Naive thymus-derived CD8-positive, alpha-beta T cell (primary cell): ENCODE measurements at places on chromosomes 11 and 22.

GRCh38 chr22:27546157-27546935, 255.2 kb downstream of the MN1 start:
- DNase-seq: no peak

- no peak for DNase-seq
These were observed at the start of gene GUCD1 for GRCh38 chr22:24554313-24555164. Gene GUCD1 (minus strand): TSS chr22:24555138. CDS start chr22:24554991, 147 bp downstream.

- no peak for DNase-seq
These were observed 223.8 kb upstream of the DDI1 start for GRCh38 chr11:103812680-103813079.

GRCh38 chr22:36856121-36856791, 4.5 kb upstream of the NCF4 start:
- DNase-seq: peak; percentile 94

DNA sequence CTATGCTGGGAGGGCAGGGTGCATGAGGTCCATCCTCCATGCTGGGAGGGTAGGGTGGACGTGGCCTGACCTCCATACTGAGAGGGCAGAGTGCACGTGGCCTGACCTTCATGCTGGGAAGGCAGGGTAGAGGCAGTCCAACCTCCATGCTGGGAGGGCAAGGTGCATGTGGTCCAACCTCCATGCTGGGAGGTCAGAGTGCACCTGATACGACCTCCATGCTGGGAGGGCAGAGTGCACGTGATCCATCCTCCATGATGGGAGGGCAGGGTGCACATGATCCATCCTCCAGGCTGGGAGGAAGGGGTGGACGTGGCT, 622.2 kb downstream of the BRD1 start:
- DNase-seq: no peak

- no peak for DNase-seq
These were observed 2339.7 kb upstream of the RAG2 start for GRCh38 chr11:38937709-38938108.

DNA sequence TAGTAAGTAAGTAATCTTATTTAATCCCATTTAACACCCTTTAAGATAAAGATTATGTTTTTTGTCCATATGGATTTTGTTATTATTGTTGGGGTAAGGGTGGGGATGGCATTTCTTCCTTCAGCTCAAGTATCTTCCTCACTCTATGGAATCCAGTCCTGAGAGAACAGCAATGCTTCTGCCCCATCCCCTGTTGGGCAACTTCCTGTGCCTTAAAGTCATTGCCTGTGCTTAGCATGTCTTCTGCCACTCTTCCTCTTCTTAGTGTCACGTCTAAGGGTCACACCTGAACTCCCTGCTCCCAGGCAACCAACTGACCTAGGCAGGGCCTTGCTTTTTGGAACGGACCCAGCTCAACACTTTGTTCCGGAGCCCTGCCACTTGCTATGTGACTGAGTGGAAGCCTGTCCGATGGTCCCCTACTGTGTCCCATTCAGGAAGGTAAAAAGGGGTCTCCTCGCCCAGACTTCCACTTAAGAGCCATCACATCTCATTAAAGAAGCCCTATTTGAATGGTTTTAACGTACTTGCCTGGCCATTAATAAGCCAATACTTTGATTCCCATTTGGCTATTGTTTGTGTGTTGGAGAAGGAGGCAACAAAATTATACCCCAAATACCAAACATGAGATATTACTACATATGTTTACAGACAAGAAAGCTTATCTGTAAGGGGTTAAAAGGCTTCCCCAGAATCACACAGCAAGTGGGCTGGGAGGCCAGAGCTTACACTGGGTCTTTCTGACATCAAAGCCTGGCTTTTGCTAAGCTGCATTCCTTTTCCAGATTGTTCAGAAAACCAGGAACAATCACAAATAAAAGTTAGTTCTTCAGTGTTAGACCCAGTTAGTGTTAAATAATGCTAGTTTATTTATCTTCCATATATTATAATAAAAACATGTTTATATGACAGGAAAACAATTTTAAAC, 59.2 kb downstream of the RAB38 start:
- DNase-seq: no peak

DNA sequence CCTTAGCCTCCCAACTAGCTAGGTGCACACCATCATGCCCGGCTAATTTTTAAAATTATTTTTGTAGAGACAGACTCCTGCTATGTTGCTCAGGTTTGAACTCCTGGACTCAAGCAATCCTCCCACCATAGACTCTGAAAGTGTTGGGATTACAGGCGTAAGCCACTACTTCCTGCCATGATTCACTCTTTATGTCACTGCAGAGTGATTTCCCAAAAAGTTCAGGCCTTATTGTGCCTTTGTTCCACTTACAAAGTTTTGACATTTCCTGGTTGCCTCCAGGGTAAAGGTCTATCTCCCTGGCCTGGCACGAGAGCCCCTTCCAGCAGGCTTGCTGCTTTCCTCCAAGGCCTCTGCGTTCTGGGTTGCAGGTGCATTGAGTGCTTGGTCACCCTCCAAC, 44.6 kb upstream of the RIC3 start:
- DNase-seq: no peak

GRCh38 chr11:125675196-125675595, 5.5 kb downstream of the ACRV1 start:
- no peak for DNase-seq

GRCh38 chr11:10658621-10659338, 34.8 kb downstream of the IRAG1 start:
- DNase-seq: no peak

DNA sequence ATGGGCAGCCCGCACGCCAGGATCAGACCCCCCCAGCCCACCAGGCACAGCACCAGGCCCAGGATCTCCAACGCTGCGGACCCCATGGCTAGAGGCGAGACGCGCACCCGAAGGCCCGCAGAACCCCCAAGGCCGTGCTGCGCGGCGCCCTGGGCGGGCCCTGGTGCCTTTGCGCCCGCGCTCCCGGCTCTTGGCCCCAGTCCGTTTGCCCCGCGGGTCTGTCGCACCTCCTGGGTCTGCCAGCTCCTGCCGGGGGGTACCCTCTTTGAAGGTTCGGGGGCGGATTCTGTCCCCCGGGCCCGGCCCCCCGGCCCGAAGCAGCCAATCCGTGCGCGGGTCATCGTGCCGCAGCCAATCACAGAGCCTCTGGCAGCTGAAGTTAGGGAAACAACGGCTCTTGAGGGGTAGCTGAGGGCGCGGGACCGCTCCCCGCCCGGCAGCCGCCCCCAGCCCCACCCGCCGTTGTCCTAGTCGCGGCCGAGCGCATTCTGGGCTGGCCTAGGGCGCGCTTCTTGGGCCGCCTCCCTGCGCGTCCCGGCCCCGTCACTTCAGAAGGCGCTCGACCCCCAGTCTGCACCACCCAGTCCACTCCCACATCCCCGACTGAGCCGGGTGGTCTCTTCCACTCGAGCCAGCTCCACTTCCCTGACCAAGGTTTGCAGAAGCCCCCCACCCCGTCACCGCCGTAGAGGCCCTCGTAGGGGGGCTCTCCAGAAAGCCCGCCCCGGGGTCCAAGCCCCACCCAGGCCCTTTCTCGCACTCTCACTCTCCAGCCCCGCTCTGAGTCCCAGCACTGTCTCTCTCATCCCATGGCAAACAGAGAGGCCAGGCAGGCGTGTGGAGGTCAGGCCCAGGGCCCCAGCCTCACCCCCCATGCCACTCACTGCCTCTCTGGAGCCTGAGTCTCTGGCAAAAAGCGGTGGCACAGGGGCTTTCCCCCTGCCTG, at the start of gene CLDN5:
Gene CLDN5 (minus strand): TSS at position 241 of the 946 bp plus-strand sequence. CDS start 155 bp downstream, at position 86.
- DNase-seq: no peak

- DNase-seq: no peak
These were observed 32.6 kb upstream of the TOLLIP start for GRCh38 chr11:1341928-1342524.

DNA sequence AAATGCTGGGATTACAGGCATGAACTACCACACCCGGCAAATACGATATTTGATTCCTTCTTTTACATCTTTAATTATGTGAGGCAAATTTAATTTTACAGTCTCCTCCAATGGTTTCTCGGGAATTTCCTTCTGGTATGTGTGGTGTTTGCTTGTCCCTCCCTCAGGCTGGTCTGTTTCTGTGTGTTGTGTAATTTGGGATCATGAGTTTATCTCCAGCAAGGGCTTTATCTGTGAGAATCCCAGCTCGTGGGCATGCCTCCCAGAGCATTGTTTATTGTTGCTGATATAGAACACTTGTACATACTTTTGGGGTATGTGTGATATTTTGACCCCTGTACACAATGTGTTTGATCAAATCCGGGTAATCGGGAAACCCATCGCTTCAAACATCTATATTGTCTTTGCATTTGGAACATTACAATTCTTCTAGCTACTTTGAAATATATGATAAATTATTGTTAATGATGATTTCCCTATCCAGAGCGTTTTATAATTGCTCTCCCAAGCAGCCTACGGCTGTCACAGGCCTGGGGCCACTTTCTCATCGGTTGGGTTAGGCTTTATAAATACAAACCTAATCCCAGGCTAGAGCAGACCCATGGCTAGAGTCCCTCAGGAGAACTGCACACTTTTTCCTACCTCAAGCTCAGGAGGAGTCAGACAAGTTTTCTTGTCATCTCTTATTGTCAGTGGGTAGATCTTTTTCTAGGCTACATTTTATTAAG, 15.0 kb upstream of the PRR5 start:
- no peak for DNase-seq

DNA sequence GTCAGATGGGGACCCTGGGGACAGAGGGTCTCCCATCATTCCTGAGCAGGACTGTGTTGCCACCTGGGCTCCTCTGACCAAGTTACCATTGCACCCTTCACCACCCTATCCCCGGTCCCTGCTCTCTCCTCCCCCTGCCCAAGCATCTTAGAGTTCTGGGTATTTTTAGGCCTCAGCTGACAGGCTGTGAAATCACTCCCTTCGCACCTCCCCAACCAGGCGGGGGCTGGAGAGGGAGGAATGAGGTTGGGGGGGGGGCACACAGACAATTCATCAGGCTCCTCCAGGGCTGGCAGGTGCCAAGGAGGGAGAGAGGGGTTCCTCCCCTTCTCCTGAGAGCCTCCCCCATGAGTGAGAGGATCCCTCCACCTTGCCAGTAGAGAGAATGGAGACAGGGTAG, 9.0 kb downstream of the SYT7 start:
- DNase-seq: no peak

- DNase-seq: peak; percentile 52
These were observed 745 bp upstream of the ZBTB44 start for GRCh38 chr11:130315354-130315970.

GRCh38 chr11:79506734-79507344, 66.0 kb upstream of the TENM4 start:
- DNase-seq: no peak

DNA sequence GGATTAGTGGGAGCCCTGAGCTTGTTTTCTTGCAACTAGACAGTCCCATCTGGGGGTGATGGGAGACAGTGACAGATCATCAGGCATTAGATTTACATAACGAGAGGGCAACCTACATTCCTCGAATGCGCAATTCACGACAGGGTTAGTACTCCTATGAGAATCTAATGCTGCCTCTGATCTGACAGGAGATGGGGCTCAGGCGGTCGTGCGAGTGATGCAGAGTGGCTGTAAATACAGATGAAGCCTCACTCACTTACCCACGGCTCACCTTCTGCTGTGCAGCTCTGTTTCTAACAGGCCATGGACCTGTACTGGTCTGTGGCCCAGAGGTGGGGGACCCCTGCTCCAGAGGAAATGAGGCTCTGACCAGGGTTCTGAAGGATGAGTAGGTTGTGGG, 125.5 kb downstream of the FBXO7 start:
- no peak for DNase-seq

GRCh38 chr22:22404598-22405284, 103.8 kb downstream of the ZNF280B start:
- no peak for DNase-seq

DNA sequence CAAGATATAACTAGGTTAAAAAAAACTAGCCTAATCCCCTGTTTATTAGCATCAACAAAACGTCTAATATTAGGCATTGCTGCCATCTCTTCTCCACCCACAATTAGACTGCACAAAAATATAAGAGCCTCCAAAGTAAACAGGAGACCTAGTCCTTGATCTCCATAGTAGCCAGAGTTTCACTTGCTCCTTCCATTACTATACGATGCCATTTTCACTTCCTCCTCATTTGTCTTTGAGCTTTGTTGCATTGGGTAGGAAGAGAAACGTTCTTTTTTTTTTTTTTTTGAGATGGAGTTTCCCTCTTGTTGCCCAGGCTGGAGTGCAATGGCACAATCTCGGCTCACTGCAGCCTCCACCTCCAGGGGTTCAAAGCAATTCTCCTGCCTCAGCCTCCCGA, 42.3 kb upstream of the RDX start:
- DNase-seq: no peak

DNA sequence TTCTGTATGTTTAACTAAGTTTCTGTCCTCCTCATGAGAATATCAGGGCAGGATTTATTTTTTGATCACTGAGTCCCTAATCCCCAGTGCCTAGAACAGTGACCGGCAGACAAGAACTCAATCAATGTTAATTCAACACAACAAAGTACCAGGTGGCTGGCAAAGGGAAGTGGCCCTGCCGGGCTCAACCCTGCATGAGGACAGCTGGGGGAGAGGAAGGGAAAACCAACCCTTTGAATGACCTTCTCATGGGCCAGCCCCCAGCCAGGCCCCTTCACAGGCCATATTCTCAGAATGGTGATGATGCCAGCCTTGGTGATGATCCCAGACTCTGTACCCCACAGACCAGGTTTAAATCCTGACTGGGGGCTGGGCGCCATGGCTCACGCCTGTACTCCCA, 1.4 kb upstream of the MFNG start:
- DNase-seq: no peak

DNA sequence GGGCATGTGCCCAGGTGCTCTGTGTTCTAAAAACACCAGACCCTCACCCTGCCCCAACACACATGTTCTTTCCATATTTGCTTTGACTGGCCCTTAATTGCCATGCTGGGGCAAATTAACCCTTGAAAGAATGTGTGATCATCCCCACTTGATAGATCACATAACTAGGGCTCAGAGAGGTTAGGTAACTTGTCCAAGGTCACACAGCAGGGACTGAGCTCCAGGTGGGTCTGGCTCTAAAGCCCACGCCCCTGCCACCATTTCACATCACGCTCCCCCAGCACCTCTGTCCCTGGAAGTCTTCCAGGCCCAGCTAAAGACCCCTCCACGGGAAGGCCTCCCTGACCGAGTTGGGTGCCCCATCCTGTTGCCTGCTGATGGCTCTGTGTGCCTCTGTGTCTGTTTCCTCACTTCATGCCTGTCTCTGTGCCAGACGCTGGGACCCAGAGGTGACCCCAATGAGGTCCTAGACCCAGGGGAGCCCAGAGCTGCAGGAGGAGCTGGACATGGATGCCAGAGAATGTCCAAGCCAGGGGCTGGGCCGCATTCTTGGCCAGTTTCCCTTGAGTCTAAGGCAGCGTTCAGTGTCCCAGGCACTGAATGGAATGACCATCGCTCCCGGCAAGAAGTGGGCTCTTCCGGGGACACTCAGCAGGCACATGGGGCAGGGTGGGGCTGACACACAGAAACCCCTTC, 79.7 kb downstream of the MYO7A start:
- no peak for DNase-seq

GRCh38 chr11:124538019-124538418, 5.4 kb downstream of the OR8B12 start:
- no peak for DNase-seq

- no peak for DNase-seq
These were observed 45.3 kb upstream of the GCAT start for GRCh38 chr22:37762389-37762836.
